Left ventricle myocardium inferior (tissue), 1 donor: ENCODE measurements at places on chromosomes 5 and 9.
A peak's percentile ranks its signal among the peaks of the same experiment; 100 is the strongest.

- DNase-seq, result no peak
These were observed 116.9 kb upstream of the OTULINL start for GRCh38 chr5:14464671-14465070.

- DNase-seq, result no peak
These were observed 10.3 kb upstream of the FST start for GRCh38 chr5:53469946-53470687.

- DNase-seq, result no peak
These were observed 272 bp downstream of the ANAPC2 start for GRCh38 chr9:137188086-137188489.

- no peak for DNase-seq
These were observed 187.1 kb downstream of the ARHGEF28 start for GRCh38 chr5:73812962-73813588.

- no peak for DNase-seq
These were observed 273.6 kb downstream of the PTPRD start for GRCh38 chr9:10339152-10339551.

DNA sequence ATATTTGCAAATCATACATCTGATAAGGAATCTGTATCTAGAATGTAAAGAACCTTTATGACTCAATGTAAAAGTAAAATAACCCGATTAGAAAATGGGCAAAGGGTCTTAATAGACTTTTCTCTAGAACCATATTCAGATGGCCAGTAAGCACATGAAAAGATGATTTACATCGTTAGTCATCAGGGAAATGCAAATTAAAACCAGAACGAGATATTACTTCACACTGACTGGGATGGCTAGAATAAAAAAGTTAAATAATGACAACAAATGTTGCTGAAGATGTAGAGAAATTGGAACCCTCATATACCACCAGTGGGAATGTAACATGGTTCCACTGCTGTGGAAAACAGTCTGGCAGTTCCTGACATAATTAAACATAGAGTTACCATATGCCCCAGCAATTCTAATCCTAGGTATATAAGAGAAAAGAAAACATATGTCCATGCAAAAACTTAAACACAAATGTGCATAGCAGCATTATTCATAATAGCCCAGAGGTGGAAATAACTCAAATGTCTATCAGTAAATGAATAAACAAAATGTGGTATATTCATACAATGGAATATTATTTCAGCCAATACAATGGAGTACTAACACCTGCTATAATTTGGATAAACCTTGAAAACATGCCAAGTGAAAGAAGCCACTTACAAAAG lies 100.4 kb upstream of the MAMDC2 start:
- DNase-seq, result no peak

GRCh38 chr5:111563031-111563822 lies 50.9 kb upstream of the STARD4 start:
- no peak for DNase-seq

DNA sequence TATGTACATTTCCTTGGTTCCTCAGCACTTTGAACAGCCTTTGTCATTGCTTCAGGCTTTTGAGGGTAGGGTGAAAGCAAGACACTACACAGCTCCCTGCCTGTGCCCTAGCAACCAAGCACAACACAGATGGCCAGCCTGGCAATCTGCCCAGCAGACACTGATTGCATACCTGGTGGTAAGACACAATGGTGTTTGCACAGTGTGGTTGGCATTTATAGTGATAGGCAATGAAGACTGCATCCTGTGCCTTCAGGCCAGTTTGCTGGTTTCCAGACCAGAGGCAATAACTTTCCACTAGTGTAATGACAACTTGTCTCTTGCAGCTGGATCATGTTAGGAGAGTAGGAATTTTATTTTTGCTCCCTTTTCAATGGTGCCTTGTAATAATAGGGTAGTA lies 144.5 kb upstream of the TNC start:
- DNase-seq, result peak; percentile 86

DNA sequence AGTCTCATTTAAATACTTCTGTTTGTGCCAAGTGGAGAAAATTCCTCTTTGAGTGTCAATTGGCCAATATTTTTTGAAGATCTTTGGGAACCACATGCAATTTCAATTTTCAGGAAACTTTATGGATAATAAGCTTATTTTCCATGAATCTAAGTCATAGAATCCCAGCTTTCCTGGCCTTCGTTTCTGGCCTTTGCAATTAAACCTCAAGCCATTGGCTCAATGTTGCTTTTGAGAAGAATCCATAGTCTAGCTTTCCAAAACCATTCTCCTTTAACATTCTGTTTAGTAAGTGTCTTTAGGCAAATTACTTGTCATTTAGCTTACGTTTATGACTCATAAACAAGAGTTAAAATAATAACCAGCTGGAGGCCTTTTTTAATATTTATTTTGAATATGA lies 145.0 kb upstream of the FTMT start:
- no peak for DNase-seq

DNA sequence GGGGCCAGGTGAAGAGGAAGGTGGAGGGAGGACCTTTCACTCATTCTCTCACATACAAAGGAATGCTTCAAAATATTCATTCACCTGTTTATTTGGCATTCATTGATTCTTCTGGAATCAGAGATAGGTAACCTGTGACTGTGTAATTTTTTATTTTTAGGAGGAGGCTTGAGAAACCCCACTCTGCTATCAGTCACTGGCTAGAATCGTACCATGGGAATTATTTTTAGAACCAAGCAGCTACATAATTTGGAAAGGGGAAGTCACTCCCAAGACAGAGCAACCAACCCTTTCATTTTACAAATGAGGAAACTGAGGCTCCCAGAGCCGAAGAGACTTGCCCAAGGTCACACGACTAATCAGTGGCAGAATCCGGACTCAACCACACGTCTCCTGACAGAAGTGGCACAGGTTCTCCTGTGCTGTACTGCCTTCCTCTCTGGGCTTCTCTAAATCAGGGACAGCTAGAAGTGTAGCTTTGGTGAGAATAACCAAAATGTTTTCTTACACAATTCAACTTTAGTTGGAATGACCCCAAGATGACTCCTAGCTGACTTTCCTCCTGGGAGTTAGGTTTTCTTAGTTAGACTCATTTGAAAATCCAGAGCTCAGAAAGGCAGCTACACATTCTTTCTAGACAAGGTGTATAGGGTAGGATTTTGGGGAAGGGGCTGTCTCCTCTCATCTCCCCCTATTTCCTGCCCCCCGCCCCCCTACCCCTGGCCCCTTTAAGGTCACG lies 264.3 kb upstream of the PANK3 start:
- DNase-seq, result no peak

DNA sequence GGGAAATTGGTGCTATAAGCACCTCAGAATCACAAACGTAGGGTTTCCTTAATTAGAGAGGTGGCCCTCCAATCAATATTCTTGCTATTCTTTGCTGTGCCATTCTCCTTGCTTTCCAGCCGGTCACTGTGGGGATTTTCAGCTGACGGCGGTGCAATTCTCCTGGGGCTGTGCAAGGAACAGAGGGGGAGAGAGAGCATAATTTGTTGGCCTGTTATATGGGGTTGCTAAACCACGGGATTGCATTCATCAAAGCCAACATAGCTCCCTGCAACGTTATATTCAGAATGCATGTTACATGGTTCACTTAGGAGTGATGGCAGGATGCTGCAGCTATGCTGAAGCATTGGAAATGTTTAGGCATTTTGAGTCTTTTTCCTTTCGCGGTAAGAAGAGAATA lies 441.3 kb upstream of the CLINT1 start:
- DNase-seq, result no peak

- no peak for DNase-seq
These were observed 525.8 kb downstream of the AGTPBP1 start for GRCh38 chr9:85215961-85216360.

- no peak for DNase-seq
These were observed 37.8 kb downstream of the EBF1 start for GRCh38 chr5:159061834-159062474.

DNA sequence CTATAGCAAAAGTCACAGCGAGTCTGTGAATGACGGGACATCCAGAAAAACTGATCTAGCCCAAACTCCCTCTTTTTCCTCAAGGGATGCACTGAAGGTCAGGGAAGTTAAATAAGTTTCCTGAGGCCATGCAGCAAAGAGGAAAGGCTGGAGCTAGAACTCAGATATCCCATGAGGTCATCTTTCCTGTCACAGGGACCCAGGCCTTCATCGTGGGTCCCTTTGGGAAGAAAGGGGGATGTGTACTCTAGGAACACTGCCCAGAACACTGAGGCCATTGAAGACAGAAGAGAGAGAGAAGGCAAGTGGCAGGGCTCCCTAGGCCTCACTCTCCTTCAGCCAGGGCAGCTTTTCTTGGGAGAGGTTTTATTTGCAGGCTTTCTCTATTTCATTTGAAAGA lies 182.0 kb downstream of the EBF1 start:
- DNase-seq, result no peak

DNA sequence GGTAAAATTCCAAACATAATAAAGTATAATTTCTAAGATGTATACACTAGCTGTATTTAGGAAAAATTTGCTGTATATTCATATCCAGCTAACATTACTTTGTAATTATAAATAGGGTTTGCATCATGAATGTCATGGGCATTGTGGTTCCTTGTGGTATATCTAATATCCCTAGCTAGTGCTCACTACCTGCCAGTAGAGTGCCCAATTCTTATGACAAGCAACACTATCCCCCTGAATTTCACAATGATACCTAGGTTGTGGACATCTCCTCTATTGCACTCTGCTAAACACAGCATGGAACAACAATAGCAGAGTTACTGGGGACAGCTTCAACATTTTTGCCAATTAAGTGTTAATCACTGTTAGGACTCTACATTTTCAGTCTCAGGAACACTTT lies 1656.5 kb downstream of the EFNA5 start:
- DNase-seq, result no peak

DNA sequence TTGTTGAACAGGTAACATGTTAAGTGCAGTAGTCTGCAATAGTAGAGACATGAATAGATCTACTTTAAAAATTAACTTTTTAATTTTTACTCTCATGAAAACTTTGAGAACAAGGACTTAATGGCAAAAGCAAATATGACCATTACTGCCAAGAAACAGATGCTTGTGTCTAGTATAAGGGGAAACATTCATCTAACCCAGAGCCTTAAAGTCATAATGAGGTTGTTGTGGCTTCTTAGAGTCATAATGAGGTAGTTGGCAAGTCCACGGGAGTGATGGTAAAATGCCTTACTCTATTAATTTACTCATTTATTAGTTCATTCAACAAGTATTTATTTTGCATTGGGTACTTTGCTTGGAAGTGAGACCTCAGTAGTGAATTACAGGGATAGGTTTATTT lies 71.5 kb downstream of the JAKMIP2 start:
- DNase-seq, result no peak

DNA sequence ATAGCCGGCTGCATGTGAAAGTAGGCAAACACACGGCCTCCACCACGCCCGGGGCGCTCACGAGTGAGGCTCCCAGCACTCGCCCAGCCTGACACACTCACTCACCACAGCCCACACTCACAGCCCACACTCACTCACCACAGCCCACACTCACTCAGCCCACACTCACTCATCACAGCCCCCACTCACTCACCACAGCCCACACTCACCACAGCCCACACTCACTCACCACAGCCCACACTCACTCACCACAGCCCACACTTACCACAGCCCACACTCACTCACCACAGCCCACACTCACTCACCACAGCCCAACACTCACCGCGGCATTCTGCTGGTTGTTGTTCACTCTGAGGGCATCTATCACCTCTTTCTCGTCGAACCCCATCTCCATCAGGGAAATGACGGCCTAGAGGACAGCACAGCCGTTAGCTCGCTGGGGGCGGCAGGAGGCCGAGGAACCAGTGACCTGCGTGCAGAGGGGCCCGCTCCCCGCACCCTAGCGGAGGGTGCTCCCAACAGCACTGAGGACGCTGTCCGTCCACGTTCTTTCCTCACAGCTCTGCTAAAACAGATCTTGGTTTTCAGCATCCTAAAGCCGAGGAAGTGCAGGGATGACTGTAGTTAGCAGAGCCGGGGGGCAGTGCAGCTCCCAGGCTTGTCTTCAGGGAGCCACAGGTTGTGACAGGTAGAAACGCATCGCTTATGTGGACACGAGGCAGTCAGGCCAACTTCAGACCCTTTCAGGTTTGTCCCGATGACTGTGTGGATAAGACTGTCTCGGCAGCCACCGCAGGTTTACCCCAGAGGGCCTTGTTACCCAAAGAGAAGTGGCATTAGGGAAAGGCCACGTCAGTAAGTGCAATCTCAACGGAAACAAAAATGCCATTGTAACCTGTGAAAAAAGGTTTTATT lies 21.6 kb downstream of the UBAC1 start:
- DNase-seq, result no peak

GRCh38 chr5:63743096-63743798 lies 219.0 kb downstream of the HTR1A start:
- DNase-seq, result no peak

DNA sequence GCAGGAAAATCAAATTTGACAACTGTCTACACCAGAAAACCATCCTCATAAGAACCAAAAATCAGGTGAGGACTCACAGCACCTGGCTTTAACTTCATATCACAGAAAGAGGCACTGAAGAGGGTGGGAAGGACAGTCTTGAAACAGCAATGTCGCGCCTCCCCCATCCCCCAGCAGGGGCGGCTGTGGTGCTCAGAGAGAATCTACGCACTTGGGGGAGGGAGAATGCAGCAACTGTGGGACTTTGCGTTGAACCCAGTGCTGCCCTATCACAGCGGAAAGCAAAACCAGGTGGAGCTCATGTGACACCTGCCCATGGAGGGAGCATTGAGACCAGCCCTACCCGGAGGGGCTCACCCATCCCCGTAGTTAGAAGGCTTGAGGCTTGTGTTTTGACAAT lies 191.8 kb downstream of the MSX2 start:
- no peak for DNase-seq

- no peak for DNase-seq
These were observed 103.6 kb upstream of the EGFLAM start for GRCh38 chr5:38154615-38155204.

DNA sequence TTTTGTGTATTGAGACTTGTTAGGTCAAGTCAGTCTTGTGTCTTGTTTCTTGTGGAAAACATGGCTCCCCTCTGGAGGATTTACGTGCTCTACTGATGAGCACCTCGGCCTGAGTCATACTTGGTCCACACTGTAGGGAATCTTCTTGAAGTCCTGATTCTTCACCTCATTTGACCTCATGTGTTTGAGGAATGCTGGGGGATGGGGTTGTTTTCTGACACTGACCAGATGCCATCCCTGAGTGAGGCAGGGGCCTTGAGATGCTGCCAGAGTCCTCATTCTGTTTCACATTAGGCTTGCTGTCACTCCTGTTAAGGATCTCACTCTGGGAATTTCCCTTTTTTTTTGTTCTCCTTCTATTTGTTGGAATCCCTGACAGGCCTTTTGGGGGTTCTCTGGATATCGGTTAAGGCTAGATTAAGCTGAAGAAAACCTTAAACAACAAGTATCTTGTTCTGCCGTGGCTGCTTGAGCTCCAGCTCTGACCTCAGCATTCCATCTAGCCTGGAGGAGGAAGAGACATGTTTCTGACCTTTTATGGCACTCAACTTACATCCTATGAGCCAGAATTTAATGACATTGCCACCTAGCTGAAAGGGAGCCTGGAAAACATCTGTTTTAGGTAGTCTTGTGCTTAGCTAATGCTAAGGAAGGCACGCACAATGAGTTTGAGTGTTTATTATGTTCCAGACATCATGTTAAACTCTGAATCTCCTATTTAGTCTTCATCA lies 20.6 kb downstream of the TCOF1 start:
- DNase-seq, result no peak
